ENCODE measurements at places on chromosomes 1 and 21.

DNA sequence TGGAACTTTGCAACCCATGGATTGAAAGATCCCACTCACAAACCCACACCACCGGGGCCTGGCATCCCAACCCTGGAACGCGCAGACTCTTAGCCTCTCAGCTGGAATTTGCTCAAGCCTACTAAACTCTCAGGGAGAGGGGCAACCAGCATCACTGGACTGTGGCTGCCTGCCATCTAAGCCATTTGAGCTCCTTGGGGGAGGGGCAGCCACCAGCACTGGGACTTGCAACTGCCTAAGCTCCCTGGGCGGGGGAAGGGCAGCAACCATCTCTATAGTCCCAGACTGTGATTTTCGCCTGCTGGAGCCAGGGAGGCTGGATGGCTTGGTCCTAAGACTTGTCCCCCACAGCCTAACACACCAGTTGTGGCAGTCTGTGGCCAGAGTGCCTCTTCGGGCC, 122.3 kb downstream of the SNX7 start:
- no peak for DNase-seq

GRCh38 chr1:153945795-153946621, 510 bp downstream of the DENND4B start:
- no peak for DNase-seq

- DNase-seq: no peak
These were observed 22.4 kb downstream of the PRRX1 start for GRCh38 chr1:170686291-170686690.

GRCh38 chr1:24286246-24287010, 32.7 kb upstream of the GRHL3 start:
- DNase-seq: no peak

DNA sequence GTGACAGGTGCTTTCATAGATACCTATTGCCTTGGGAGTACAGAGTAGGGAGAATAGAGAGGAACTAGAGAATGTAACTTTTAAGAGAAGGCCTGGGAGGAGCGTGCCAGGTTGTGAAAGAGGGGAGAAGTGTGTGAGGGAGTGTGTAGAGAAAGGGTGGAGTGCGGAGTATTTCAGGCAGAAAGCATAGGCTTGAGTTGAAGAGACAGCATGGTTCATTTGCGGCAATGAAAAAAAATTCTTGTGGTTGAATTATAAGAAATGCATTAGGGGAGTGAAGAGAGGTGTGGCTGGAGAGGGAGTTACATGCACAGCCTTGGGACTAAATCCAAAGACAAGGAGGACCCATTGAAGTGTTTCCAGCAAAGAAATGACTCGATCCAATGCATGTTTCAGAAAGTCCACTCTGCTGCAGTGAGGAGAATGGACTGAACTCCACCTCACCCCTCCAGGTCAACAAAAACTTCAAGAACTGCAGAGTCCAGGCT, 81.7 kb upstream of the ADAM30 start:
- DNase-seq: no peak

- no peak for DNase-seq
These were observed 11.6 kb downstream of the HHAT start for GRCh38 chr1:210340311-210340710.
